Liver (tissue), 10 donors: ENCODE measurements at places on chromosomes 2 and 18. TPM values are rescaled to one million over a fixed set of nuclear protein-coding genes. Genes with fewer than 3 reads are reported as not detected.
A peak's percentile ranks its signal among the peaks of the same experiment; 100 is the strongest.

DNA sequence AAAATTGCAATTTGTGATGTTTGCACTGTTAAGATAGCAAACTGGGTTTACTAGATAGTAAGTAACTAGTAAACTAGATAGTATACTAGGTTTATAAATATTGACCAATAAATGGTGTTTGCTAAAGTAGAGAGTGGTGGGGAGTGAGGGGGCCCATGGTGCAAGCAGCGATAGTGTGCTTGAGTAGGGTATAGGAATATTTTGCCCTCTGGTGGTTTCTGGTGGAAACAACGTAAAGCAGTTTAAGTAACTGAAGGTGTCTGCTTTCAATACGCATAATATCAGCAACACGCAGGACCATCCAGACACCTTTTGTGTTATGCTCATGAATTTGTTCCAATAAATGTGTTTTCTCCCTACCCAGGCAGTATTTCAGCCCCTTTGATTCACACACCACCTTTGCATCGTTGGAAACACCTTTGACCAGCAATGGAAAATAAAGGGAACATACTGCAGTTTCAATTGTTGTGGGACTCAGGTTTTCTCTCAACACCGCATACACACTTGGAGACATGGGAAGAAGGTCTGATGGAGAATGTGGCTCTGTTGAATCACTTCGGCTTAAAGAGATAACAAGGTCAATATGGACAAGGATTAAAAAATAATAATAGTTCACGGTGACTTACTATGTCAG, 16.7 kb upstream of the STAT1 start:
- no peak overlapping the region for H3K4me3 ChIP-seq
- DNase-seq: no peak
- peaks cover 13% of the 10 kb centered on the region for H3K4me1 ChIP-seq
- no peak overlapping the region for H3K27ac ChIP-seq
- no peaks in the 10 kb centered on the region for H3K27me3 ChIP-seq

- H3K27me3 ChIP-seq: no peaks in the 10 kb centered on the region
- H3K36me3 ChIP-seq: peaks cover 3% of the 10 kb centered on the region
- peaks cover 87% of the 10 kb centered on the region for H3K4me1 ChIP-seq
Observed at GRCh38 chr2:217905395-217905794, 97.4 kb downstream of the TNS1 start.

DNA sequence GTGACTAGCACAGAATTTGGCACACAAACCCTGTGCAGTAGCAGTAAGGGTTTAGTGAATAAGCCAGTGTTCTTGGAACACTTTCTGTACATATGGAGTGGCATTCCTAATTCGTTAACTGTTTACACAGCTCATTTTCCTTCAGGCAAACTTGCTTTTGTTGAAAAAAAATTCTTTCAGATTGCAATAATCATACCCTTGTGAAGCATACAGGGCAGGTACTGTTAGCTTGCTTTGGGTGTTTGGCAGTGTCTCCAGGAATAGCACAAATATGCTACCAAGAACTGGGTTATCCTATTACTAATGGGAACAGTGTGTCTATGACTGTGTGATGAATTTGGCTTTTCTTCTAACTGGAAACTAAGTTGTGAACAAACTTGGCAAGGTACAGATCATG, 33.4 kb downstream of the UGP2 start:
- no peak overlapping the region for H3K4me3 ChIP-seq
- H3K27me3 ChIP-seq: no peaks in the 10 kb centered on the region
- peaks cover 10% of the 10 kb centered on the region for H3K4me1 ChIP-seq
- H3K36me3 ChIP-seq: peaks cover 30% of the 10 kb centered on the region
- H3K27ac ChIP-seq: no peak overlapping the region

GALNT3 gene
- 2.2 TPM for total RNA-seq

- H3K4me3 ChIP-seq: peak overlapping the region; percentile 82
- H3K4me1 ChIP-seq: peaks cover 9% of the 10 kb centered on the region
- peak overlapping the region; percentile 97 for H3K27ac ChIP-seq
- H3K27me3 ChIP-seq: no peaks in the 10 kb centered on the region
- H3K36me3 ChIP-seq: peaks cover 4% of the 10 kb centered on the region
Observed at GRCh38 chr18:3246635-3247239, 864 bp upstream of the MYL12A start.

DNA sequence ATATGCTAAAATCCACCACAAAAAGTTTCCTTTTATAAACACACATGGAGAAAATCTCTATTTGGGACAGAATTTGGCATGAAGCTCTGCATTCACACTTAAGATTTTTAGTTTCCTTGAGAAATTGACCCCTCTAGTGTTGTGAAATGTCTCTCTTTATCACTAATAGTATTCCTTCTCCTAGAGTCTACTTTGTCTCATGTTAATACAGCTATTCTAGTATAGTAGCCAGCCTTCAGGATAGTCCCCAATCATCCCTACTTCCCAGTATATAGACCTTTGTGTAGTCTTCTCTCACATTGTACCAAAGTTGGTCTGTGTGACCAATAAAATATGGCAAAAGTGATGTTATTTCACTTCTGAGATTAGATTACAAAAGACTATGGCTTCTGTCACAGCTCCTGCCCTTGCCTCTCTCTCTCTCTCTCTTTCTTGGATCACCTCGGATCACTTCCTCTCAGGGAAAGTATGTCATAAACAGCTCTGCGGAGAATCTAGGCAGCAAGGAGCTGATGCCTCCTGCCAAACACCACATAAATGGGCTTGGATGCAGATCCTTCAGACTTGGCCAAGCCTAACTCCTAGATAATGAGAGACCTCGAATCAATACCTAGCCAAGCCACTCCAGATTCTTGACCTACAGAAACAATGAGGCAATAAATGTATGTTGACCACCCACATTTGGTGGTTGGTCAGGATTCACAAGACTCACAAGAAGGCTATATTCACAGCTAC, 59.7 kb upstream of the NABP1 start:
- H3K36me3 ChIP-seq: no peaks in the 10 kb centered on the region
- no peak for DNase-seq
- H3K27ac ChIP-seq: no peak overlapping the region
- no peaks in the 10 kb centered on the region for H3K4me1 ChIP-seq

GRCh38 chr2:172556284-172557033, 569 bp downstream of the PDK1 start:
- H3K4me1 ChIP-seq: peaks cover 6% of the 10 kb centered on the region
- H3K27me3 ChIP-seq: no peaks in the 10 kb centered on the region
- peak; percentile 57 for DNase-seq
- no peaks in the 10 kb centered on the region for H3K36me3 ChIP-seq
- peak overlapping the region; percentile 97 for H3K27ac ChIP-seq

IAH1 gene
- 19.2 TPM for total RNA-seq

DNA sequence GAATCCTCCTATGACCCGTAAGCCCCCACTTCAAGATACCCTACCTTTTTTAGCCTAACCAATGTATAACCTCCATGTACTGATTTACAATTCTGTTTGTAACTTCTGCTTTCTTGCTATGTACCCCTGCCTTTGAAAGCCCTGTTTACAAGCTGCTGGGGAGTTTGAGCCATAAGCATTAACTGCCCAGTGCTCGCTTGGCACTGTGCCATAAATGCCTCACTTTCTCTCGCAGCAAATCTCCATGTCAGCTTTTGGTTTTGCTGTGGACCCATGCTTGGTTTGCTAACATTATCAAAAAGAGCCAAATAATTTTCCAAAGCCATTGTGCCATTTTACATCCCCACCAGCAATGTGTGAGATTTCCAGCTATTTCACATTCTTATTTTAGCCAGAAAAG, 51.8 kb downstream of the TEX51 start:
- no peaks in the 10 kb centered on the region for H3K36me3 ChIP-seq
- no peak for DNase-seq
- no peaks in the 10 kb centered on the region for H3K4me1 ChIP-seq

- no peaks in the 10 kb centered on the region for H3K4me1 ChIP-seq
- no peak overlapping the region for H3K4me3 ChIP-seq
- no peaks in the 10 kb centered on the region for H3K27me3 ChIP-seq
Observed at GRCh38 chr2:182824767-182825158, 41.7 kb downstream of the FRZB start.

DNA sequence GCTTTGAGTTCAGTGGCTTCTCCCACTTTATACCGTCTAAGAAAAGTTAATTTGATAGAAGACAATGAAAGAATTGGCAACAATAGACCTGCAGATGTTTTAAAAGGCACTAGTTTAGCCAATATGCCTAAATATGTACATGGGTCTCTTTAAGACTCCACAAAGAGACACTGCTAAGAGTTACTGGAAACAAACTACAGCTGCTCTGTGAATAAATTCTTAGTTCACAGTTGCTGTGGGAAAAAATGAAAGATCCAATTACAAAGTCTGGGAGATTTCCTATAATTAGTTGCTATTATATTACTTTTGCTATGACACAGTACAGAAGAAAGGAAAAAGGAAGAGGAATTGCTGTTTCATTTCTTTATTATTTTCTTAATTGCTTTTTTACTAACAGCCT, 34.3 kb downstream of the SCN9A start:
- H3K36me3 ChIP-seq: no peaks in the 10 kb centered on the region
- no peaks in the 10 kb centered on the region for H3K27me3 ChIP-seq
- DNase-seq: no peak
- H3K27ac ChIP-seq: no peak overlapping the region
- H3K4me1 ChIP-seq: no peaks in the 10 kb centered on the region
- no peak overlapping the region for H3K4me3 ChIP-seq

PPP1R1C gene
- total RNA-seq: 5.4 TPM

- H3K4me1 ChIP-seq: no peaks in the 10 kb centered on the region
- no peak for DNase-seq
- no peak overlapping the region for H3K27ac ChIP-seq
- H3K27me3 ChIP-seq: peaks cover 6% of the 10 kb centered on the region
Observed at GRCh38 chr18:76260941-76261472, 234.0 kb downstream of the ZNF516 start.

DNA sequence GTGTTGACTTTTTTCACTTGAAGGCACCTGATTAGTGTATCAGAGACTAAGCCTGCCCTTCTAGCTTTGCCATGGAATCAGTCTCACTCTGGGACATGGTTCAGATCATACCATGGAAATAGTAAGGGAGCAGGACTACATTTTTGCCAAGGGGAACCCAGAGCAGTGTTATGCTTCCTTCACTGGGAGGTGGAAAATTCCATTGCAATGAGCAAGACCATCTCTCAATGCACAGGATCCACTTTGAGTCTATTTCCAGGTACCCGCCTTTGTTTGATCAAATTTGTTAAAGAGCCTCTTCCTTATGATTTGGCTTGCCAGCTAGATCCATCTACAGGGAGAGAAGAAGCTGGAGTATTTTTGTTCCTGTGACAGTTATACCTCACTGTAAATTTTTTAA, 395.8 kb downstream of the MTX2 start:
- DNase-seq: no peak
- no peaks in the 10 kb centered on the region for H3K4me1 ChIP-seq
- peaks cover 6% of the 10 kb centered on the region for H3K27me3 ChIP-seq

DNA sequence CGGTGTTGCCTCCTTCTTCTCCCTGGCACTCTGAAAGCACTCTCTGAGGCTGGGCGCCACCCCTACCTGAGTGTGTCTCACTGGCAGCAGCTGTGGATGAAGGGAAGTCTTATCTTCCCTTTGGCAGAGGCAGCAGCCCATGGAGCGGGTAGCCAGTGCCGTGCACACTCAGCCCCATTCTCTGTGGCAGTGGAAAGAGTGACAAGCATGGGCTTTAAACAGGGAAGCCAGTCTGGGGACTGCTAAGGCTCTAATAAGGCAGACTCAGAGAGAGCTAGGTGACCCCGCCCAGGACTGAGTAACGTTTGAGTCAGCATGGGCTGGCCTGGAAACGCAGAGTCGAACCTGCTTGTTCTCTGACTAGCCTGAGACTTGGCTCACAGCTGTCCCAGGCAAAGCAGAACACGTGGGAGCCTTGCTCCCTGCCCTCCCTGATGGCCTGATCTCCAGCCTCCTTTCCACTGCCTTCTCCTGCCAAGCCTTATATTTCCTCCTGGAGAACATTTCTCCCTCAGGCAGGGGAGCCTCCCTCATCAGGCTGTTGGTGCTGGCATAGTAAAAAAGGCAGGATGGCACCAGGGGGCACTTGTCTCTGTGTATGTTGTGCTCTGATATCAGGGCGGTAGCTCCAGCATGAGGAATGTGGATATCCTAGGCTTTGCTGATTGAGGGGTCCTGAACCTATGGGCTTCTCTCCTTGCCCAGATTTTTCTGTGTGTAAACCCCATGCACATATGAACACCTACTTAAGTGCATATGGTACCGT, 93.9 kb upstream of the LGALSL start:
- H3K4me1 ChIP-seq: no peaks in the 10 kb centered on the region
- H3K27ac ChIP-seq: no peak overlapping the region
- no peaks in the 10 kb centered on the region for H3K27me3 ChIP-seq
- H3K36me3 ChIP-seq: no peaks in the 10 kb centered on the region
- no peak overlapping the region for H3K4me3 ChIP-seq
- DNase-seq: no peak

- DNase-seq: no peak
- H3K4me1 ChIP-seq: no peaks in the 10 kb centered on the region
- no peaks in the 10 kb centered on the region for H3K27me3 ChIP-seq
- no peaks in the 10 kb centered on the region for H3K36me3 ChIP-seq
Observed at GRCh38 chr2:9113262-9113661, 93.3 kb upstream of the ASAP2 start.

DES gene
- 0.23 TPM for total RNA-seq

PDE6D gene
- total RNA-seq: 7.1 TPM

DNA sequence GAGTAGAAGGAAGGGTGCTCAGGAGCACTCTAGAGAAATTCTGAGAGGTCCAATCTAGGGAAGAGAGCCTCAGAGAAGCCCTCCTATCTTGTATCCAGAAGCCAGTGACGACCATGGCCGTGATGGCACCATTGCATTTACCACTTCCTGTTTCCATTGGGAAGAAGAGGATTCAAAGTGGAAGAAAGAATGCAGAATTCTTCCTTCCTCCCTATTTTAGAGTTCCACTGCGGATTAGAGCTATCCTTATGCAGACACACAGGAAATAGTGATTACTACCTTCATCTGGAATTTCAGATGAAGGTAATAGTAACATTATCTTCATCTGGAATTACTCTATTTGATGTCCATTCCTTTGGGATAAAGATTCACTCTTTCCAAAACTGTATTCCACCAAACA, 45.6 kb upstream of the PCBP1 start:
- no peak overlapping the region for H3K4me3 ChIP-seq
- H3K27me3 ChIP-seq: no peaks in the 10 kb centered on the region
- H3K36me3 ChIP-seq: peaks cover 2% of the 10 kb centered on the region
- no peak for DNase-seq
- H3K27ac ChIP-seq: no peak overlapping the region

DNA sequence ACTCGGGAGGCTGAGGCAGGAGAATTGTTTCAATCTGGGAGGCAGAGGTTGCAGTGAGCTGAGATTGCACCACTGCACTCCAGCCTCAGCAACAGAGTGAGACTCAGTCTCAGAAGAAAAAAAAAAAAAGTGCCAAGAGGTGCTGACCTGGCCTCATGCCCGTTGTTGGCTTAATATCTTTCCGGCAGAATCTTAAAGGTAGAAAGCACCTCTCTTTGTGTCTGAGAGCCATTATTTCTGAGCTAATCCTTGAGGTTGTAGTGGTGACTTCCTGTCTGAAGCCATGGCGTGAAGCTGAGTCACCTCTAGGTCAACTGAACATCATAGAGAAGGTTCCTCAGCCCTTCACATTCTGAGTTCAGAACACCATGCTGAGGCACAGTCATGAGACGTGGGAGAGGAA, 60.4 kb downstream of the WDSUB1 start:
- peaks cover 15% of the 10 kb centered on the region for H3K36me3 ChIP-seq
- H3K27me3 ChIP-seq: no peaks in the 10 kb centered on the region
- DNase-seq: no peak
- H3K27ac ChIP-seq: no peak overlapping the region
- H3K4me3 ChIP-seq: no peak overlapping the region
